ENCODE measurements at places on chromosomes 7 and 10.

- DNase-seq, result no peak
Observed at GRCh38 chr7:41475801-41476459, 227.0 kb downstream of the INHBA start.

- DNase-seq, result no peak
Observed at GRCh38 chr10:129740532-129741279, 223.4 kb downstream of the EBF3 start.

DNA sequence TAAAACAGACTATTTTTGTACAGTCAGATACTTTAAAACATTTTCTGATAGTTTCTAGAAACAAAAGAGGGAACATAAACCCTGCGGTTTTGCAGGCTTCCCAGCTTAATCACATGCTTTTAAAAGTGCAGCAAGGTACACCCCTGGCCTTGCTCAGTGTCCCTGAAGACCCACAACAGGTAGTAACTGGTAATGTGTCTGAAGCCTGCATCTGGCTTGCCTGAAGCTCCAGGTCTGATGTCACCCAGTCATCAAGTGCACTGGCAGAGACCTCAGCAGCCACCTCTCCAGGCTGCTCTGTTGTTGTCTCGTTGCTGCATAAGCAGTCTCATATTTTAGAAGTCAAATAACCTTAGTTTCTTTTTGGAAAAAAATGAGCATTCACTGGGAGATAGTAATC lies 376.1 kb upstream of the MTPN start:
- no peak for DNase-seq

DNA sequence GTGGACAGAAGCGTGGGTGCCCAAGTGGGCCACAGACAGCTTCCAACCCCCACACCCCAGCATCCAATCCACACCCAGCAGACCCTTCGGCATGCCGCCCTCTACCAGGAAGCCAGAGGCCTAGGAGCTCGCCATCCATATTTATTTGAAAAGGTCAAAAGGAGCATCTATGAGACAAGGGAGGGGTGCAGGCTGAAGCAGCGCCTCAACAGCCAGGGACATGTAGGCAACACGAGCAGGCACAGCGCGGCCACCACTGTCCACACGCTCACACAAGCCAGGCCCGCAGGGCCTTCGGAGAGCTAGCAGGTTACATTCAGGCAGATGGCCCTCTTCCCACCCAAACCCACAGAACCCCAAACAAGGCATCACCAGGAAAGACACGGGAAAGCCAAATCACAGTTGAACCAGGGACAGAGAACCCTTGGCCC lies 34.6 kb downstream of the PSAP start:
- no peak for DNase-seq

DNA sequence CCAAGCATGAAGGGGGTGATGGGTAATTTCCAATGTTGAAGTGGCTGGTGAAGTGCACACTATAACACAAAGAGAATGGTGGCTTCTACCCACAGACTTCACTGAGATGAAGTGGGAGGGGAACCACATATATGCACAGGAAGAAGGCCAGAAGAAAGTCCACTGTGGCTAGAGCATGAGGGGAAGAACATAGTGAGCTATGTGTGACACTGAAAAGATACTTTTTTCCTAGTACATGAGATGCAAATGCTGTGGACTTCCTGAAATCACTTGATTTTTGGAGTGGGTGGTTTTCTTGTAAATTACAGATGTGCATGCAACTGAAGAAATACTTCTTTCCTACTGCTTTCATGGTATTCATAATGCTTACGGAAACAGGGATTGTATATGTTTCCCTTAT lies 115.6 kb upstream of the PHYHIPL start:
- no peak for DNase-seq
